ENCODE measurements at places on chromosomes 3 and 15.
A peak's percentile ranks its signal among the peaks of the same experiment; 100 is the strongest.

DNA sequence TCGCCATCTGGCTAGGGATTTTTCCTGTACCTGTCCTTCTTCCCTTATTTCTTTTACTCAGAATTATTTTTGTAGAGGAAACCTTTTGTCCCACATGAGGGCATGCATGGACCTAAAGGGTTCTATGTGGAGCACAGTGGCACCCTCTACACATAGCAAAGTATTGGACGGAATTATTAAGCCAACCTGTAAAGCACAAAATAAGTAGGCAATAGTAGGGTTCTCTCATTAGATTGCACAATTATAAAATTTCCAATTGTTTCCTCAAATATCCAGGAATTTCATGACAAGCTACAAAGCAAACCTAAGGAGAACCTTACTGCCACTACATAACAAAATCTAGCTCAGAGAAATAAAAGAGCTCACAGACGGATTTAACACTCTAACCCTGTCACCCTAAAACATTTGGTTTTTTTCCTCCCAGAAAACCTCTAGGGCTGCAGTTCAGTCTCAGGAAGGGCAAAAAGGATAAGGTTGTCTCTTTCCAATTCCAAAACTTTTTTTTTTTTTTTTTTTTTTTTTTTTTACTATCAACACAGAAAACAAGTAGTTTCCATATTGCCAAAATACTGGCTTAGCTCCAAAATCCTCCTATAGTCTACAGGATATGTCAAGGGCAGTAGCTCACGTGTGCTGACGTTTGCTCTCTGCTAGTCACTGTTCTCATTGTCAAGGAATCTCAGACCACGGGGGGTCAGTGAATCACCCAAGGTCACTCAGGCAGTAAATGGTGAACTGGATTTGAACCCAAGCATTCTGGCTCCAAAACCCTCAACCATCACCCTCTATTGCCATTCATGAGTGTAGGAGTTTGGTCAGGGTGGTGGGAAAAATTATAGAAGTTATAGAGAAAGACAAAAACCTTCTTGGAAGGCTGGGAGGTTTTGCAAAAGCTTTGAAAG lies 52.3 kb downstream of the NCEH1 start:
- DNase-seq, result no peak

DNA sequence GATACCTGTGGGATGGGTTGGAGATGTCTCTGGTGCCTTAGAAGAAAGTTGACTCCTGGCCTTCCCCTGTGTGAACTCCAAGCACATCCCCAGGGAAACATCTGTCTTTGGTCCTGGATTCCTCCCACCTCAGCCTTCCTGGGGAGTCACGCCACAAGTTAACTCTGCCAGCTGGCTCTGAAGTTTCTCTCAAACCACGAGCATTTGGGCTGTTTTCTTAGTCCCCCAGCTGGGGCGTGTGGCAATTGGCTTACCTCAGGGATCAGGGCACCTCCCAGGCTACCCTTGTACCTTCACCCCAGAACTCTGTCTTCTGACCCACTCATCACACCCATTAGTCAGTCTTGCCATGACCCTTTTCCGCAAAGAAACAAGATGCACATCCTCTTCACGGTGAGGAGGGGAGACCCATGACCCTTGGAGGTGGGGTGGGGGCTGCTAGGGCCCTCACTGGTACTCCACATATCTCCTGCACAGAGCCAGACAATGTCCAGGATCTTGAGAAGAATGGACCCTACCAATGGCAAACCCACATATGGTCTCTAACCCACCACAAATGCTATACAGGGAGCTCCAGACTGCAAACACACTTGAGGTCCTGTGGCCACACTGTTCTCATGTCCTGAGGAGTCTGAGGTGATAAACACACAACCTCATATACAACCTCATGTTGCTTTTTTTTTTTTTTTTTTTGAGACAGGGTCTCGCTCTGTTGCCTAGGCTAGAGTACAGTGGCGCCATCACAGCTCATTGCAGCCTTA lies 3.9 kb downstream of the NEIL1 start:
- DNase-seq, result peak; percentile 13

DNA sequence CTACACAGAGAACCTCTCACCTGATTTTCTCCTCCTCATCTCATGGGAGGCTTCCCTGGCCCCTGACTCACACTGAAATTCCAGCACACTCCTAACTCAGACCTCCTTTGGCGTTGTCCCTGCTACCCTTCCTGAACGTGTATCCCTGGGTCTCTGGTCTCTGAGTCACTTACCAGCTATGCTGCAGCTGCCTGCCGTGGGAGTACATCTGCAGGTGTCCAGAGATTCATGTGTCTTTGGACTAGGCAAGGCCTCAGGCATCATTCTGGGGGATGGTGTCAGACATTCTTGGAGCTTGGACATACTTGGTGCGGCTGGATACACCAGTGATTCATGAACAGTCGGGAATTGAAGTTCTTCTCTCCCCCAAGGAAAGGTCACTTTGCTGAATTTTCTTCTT lies 148.8 kb upstream of the TRIM42 start:
- DNase-seq, result peak; percentile 3

- peak; percentile 46 for DNase-seq
These were observed 14.1 kb upstream of the ANXA2 start for GRCh38 chr15:60411774-60412425.

DNA sequence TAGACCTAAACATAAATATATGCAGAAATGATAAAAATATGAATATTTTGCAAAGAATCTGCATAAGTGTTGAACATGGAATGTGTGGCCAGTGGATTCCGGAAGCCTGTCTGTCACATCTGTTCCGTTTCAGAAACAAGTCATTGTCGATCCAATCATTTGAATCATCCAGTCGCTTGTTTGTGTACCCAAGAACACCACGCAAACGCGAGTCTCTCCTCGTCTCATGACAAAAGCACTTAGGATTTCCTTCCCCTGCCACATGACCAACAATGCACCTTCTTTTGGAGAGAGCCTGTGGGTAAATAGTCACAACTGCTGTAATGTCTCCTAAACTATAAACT lies 80.2 kb downstream of the FMN1 start:
- no peak for DNase-seq

Measured in D341Med (cell line).